ENCODE measurements at places on chromosomes 6 and 20.

DNA sequence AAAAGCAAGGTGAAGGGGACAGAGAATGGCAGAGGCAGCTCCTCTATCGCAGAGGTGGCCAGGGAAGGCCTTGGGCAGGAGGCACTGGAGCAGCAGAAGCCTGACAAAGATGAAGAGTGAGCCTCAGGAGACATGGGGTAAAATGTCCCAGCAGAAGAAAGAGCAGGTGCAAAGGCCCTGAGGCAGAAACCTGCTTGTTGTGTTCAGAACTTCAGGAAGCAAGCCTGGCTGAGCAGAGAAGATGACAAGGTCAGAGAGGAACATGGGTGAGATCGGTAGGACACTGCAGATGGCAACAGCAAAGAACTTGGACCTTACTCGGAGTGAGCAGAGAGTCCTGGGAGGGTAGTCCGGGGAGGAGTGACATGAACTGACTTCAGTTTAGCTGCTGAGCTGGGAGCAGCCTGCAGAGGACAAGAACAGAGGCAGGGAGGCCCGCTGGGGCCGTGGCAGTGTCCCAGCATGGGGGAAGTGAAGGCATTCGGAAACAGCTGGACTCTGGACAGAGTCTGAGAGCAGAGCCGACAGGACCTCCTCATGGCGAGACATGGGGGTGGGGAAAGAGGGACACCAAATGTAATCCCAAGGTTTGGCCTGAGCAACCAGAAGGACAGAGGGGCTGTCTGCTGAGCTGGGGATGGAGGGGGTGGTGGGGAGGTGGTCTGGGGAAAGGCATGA, 106.3 kb downstream of the PREX1 start:
- DNase-seq, result no peak

- no peak for DNase-seq
Measured at GRCh38 chr6:161660666-161661571, 387.1 kb upstream of the AGPAT4 start.

- DNase-seq, result no peak
Measured at GRCh38 chr20:31790401-31790800, 28.8 kb upstream of the MYLK2 start.

DNA sequence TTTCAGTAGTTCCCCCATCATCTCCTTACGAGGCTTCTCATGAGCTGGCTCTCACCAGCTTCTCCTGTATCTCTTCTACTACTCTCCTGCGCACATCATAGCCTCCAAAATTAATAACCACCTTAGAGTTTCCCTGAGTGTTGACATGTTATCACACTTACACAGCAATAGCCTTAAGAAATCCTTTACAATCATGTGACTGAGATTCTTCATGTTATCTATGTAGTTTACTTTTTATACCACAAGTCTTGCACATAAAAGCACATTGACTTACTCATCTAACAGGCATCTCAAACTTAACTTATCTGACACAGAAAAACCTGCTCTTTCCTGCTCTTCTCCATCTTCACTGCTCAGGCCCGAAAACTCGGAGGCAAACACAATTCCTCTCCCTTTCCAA, 103.7 kb upstream of the TAB2 start:
- no peak for DNase-seq

- no peak for DNase-seq
Measured at GRCh38 chr6:134680021-134680420, 269.9 kb downstream of the ALDH8A1 start.

GRCh38 chr20:45987108-45987780, 15.2 kb upstream of the ZNF335 start:
- DNase-seq, result peak; percentile 76

DNA sequence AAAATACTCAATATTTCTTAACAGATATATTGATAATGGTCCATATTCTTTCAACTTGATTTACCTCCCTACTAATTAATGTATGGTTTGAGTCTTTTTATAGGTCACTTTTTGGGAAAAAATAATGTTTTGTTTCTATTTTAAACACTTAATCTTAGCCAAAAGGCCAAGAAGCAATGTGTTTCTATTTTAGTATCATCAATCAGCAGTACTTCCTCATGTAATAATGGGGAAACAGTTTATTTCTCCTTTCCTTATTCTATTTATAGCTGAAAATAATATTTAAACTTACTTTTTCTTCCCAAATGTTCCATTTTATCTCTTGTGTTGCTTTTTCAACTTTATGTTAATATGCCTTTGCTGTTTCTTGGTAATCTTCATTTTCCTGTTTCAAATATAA, 295.1 kb downstream of the ALDH8A1 start:
- DNase-seq, result no peak

DNA sequence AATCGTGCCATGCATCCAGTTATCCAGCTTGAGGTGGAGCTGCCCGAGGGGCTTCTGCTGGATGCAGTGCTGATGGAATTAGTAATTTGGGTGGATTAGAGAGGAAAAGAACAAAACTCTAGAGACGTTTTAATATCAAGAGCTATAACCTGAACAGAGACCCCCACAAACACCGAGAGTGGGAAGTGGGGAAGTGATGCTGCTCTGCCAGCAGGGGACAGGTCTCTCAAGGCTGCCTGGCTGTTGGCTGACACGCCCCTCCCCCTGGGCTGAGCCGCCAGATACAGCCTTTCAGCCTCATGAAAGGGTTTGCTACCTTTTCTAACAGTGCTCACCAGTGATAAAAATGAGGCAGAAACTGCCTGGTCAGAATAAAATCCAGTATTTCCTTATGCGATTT, 9.6 kb downstream of the LEMD2 start:
- no peak for DNase-seq

DNA sequence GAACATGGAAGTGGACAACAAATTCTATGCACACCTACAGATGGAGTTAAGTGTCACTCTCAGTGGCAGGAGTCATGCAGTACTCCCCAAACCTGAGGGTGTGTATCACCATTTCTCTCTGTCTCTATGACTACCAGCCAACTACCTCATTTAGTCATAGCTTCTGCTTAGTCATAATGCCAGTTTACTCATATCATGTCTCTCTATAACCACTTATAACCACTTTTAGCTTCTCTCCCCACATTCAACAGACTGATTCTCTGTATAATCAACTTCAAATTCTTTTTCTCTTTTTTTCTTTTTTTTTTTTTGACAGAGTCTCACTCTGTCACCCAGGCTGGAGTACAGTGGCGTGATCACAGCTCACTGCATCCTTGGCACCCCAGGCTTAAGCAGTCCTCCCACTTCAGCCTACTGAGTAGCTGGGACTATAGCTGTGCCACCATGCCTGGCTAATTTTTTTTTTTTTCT, 13.8 kb upstream of the GTF3C6 start:
- DNase-seq, result peak; percentile 25

DNA sequence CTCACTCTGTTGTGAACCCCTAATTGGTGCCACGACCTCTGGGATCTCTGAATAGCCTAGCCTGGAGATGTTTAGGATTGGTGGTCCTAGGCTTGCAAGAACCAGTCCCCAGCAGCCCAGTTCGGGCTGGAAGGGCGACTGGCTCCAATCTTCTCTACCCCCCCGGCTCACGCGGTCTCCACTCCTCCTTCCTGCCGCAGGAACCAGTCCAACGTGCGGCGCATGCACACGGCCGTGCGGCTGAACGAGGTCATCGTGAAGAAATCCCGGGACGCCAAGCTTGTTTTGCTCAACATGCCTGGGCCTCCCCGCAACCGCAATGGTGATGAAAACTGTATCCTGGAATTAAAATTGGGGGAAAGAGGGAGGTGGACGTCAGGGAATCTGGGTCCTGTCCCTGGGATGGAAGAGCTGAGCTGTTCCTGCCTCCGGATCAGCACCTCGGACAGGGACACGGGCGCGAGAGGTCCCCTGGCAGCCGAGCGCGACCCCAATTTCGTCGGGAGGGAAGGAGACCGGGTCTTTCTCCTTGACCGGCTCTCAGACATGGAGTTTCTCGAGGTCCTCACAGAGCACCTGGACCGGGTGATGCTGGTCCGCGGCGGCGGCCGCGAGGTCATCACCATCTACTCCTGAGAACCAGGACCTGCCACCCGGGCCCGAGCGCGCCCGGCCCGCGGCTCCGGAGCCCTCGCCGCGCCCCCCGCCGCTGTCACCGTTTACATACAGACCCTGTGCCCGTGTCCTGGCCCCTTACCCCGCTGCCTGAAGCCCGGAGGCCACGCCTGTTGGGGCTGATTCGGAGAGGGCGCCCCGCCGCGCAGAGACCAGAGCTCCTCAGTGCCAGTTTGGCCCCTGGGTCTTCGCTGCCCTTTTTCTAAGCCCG, 28.2 kb downstream of the SLC12A5 start:
- no peak for DNase-seq

GRCh38 chr6:37279366-37280134, 21.6 kb upstream of the TMEM217 start:
- DNase-seq, result no peak

GRCh38 chr6:2797564-2798031, 32.4 kb downstream of the WRNIP1 start:
- no peak for DNase-seq

DNA sequence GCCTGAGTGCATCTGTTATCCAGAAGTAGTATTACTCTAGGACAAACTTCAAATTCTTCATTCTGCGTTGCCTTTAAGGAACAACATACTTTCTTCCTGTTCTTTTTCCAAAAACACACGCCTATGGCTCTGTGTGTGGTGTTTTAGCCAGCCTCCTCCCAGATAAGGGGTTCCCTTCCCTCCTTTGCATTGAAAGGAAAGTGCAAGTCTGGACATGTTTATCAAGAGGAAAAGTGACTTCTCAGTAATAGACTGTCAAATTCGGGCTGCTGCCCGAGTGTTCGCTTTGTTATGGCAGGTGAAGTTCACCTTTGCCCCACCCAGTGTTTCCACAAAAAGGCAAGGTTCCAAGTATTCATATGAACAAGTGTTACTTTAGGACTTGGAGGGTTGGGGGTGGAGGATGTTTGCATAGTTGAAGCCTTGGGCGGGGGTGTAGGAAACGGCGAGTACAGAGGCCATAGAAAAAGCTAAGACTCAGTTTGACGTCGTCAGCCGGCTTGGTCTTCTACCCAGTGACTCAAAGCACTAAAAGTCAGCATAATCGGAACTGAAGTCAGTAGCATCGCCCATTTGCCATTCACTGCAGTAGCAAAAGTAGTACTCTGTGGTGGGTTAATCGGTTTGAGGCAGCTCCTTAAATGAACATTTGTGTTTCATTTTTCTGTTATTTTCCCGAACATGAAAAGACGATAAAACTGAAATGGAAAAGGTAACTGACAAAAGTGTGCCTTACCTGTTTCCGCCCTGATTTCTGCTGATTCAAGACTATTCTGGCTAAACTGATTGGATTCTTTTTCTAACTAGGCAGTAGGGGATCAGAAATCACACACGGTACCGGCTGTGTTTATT, 12.5 kb downstream of the PRDM1 start:
- DNase-seq, result peak; percentile 84

GRCh38 chr6:10580570-10580969, 59.4 kb downstream of the GCNT2 start:
- DNase-seq, result no peak

GRCh38 chr6:3899970-3900439, 50.8 kb downstream of the FAM50B start:
- DNase-seq, result no peak

DNA sequence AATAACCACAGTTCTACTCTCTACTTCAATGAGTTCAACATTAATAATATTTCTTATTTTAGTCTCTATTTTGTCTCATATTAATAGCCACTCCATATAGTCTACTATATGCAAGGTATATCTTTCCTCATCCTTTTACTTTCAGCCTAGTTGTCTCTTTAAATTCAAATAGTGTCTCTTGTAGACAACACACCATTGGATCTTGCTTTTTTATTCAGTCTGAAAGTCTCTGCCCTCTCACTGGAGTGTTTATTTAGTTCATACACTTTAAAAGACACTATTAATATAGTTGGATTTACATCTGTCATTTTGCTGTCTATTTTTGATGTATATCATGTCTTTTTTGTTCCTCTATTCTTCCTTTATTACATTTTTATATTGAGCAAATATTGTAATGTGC, 103.5 kb downstream of the RFPL4B start:
- no peak for DNase-seq

GRCh38 chr6:8392569-8392968, 42.8 kb downstream of the SLC35B3 start:
- DNase-seq, result no peak

DNA sequence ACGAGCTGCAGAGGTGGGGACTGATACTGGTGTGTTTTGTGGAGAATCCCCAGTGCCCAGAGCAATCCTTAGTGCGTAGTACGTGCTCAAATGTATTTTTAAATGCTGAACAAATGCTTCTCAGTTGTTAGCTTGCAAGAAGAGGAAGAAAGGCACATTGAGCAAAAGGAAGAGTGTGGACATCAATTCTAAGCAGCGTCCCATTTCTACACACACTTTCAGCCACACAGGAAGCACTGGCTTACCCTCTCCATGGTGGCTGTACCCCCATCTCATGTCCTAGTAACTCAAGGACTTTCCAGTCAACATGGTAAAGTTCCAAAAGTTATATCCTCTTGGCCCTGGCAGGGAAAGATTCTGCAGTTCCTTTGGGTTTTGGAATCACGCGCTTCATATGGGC, 98.8 kb upstream of the NXT1 start:
- DNase-seq, result no peak

DNA sequence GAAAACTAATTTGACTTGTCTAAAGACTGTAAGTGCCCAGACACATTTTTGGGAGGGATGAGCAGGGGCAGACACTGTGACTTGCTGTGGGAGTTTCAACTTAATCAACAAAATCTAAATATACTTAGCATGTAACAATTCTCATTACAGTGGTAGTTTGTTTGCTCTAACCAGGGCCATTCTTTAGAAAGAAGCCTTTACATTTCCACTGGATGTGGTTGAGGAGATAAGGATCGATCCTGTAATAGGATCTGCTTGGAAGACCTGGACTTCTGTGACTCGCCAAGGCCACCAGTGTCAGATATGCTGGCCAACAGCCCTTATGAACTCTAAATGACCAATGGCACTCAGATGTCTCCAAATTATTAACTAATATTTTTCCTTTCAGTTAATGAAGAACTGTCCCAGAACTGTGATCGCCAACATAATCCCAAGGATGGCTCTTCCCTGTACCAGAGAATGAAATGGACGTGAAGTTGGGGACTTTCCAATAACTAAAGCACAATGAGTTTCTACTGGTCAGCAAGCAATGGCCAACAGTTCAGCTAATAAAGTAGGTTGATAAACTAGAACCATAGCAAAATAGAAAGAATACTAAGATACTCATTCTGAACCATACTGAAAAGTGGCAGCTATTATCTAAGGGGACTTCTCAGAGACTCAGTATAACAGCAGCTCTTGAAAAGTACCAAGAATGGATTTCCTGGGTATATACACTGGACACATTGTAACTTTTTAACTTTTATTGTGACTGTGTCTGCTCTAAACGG, 7.5 kb downstream of the SMLR1 start:
- no peak for DNase-seq
